ENCODE measurements at places on chromosomes 1 and 21.

DNA sequence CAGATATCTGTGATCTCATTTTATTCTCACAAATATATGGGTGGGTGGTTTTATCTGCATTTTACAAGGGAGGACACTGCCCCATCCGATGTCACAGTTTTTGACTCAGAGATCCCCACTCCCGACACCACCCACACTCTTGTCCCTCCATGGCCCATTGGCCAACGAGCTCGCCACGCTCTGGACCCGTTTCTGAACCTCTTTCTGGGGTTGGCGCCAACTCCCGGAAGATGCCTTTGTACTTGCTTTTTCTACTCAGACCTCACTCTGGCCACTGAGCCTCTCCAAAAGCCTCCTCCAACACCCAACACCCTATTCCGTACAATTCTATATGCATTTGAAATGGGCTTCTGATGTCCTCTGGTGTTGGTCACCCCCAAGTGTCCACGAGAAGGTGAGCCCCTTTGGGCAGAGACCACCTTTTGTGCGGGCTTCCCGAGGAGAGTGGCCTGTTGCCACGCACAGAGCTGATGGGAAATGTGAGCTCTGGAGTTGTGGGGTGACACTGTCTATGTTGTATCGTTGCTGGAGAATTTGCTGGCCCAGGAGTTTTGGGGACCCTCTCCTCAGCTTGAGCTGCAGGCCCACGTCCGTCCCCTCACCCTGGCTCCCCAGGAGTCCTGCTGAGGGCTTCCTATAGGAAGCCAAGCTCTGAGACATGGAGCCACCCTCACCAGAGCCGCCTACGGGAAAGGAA, 366.9 kb upstream of the VAMP3 start:
- no peaks in the 10 kb centered on the region for H3K4me1 ChIP-seq
- no peak overlapping the region for H3K27ac ChIP-seq
- H3K27me3 ChIP-seq = no peaks in the 10 kb centered on the region
- H3K4me3 ChIP-seq = no peak overlapping the region
- H3K36me3 ChIP-seq = no peaks in the 10 kb centered on the region

DNA sequence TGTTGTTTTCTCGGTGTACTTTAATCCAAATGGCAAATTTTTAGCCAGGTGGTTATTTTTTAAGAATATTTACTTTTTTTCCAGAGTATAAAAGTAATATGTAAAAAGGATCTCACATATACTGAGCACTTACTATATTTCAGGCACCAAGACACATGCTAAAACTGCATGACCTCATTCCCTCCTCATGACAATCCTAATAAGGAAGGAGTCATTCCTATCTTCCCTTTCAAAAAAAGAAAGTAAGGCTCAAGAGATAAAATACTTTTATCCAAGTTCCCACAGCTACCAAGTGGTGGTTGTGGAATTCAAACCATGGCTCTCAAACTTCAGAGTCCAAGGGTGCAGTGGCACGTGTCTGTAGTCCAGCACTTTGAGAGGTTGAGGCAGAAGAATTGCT, 19.4 kb downstream of the ATP2B4 start:
- H3K36me3 ChIP-seq = no peaks in the 10 kb centered on the region
- DNase-seq = no peak
- no peak overlapping the region for H3K27ac ChIP-seq

DNA sequence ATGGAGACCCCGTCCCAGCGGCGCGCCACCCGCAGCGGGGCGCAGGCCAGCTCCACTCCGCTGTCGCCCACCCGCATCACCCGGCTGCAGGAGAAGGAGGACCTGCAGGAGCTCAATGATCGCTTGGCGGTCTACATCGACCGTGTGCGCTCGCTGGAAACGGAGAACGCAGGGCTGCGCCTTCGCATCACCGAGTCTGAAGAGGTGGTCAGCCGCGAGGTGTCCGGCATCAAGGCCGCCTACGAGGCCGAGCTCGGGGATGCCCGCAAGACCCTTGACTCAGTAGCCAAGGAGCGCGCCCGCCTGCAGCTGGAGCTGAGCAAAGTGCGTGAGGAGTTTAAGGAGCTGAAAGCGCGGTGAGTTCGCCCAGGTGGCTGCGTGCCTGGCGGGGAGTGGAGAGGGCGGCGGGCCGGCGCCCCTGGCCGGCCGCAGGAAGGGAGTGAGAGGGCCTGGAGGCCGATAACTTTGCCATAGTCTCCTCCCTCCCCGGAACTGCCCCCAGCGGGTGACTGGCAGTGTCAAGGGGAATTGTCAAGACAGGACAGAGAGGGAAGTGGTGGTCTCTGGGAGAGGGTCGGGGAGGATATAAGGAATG, 505 bp downstream of the LMNA start:
- H3K4me1 ChIP-seq = peaks cover 64% of the 10 kb centered on the region
- DNase-seq = no peak
- H3K4me3 ChIP-seq = peak overlapping the region; percentile 77
- peaks cover 24% of the 10 kb centered on the region for H3K27me3 ChIP-seq
- H3K27ac ChIP-seq = peak overlapping the region; percentile 86
- H3K36me3 ChIP-seq = no peaks in the 10 kb centered on the region

DNA sequence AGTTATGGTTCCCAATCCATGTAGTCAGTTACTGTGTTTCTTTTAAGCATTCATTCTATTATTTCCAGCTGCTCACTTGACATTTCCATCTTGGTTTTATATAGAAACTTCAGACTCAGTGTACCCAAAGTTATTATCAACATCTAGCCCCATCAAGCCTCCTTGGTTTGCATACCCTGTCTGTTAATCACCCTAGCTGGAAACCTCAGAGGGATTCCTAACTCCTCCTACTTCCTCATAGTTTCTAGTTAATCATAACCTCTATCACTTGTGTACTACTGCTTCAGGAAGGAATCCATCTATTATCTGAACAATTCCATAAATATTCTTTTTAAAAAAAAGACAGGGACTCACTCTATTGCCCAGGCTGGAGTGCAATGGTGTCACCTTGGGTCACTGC, 293.3 kb downstream of the SDCCAG8 start:
- DNase-seq = no peak
- H3K27ac ChIP-seq = no peak overlapping the region
- H3K36me3 ChIP-seq = no peaks in the 10 kb centered on the region
- H3K27me3 ChIP-seq = no peaks in the 10 kb centered on the region
- H3K4me3 ChIP-seq = no peak overlapping the region
- H3K4me1 ChIP-seq = no peaks in the 10 kb centered on the region

DNA sequence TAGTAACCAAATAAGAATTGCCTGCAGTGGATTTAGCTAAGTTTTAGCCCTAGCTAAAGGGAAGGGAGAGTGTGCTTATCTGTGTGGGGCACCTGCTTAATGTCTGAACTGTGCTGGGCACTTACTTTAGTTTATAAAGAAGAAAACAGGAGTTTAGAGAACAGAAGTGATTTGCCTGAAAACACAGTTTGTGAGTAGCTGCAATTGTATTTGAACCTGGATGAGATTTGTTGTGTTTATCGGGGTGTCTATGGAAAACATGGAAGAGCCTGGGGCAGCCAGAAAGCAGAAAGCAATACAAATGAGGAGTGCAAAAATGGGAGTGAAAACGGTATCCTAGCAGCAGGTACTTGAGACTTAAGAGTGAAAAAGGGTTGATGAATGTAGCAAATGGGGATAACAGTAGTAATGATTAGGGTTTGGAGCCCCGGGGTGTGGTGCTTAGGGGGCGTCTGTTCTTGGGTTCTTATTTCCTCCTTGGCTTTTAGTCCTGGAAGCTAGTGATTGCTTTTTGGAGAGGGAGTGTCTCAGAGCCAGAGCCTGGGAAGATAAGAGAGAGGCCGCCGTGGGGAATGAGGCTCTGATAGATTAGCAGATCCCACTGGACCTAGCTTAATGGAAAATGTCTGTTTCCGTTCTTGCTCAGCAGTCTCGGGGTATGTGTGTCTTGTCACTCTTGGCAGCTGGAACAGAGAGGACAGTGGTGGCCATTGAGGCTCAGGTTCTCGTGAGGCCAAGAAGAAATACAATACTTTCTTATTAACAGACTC, 5.6 kb downstream of the PRCC start:
- no peak for DNase-seq
- H3K27ac ChIP-seq = peak overlapping the region; percentile 9
- no peaks in the 10 kb centered on the region for H3K27me3 ChIP-seq
- H3K4me3 ChIP-seq = no peak overlapping the region

- H3K4me1 ChIP-seq = no peaks in the 10 kb centered on the region
- H3K4me3 ChIP-seq = no peak overlapping the region
- peaks cover 8% of the 10 kb centered on the region for H3K27me3 ChIP-seq
- H3K27ac ChIP-seq = no peak overlapping the region
Observed at GRCh38 chr1:209513226-209513625, 70.3 kb upstream of the CAMK1G start.

- no peak overlapping the region for H3K4me3 ChIP-seq
- no peak overlapping the region for H3K27ac ChIP-seq
- no peaks in the 10 kb centered on the region for H3K27me3 ChIP-seq
- peaks cover 8% of the 10 kb centered on the region for H3K4me1 ChIP-seq
Observed at GRCh38 chr1:78676347-78676982, 26.8 kb downstream of the IFI44 start.

DNA sequence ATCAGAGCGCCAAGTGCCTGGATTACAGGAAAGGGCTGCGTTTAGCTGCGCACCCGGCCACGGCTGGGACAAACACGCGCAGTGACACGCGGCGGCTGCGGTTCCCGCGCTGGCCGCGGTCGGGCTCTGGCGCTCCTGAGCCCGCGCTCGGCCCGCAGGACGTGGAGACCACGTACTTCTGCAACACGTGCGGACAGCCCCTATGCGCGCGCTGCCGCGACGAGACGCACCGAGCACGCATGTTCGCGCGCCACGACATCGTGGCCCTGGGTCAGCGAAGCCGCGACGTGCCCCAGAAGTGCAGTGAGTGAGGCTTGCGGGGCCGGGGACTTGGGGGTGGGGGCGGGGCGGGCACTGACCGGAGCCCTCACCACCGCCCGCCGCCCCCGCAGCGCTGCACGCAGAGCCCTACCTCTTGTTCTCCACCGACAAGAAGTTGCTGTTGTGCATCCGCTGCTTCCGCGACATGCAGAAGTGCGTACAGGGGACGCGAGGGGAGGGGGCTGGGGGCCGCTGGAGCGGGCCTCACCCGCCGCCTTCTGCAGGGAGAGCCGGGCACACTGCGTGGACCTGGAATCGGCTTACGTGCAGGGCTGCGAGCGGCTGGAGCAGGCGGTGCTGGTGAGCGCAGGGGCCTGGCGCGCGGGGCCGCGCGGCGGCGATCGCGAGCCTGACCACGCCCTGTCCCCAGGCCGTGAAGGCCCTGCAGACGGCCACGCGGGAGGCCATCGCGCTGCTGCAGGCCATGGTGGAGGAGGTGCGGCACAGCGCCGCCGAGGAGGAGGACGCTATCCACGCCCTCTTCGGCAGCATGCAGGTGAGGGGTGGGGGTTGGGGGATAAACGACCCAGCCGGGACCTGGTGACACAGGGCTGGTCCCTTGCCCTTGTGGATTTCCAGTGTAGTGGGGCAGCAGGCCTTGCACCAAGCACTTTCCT, 3.1 kb downstream of the RNF207 start:
- no peak for DNase-seq
- peak overlapping the region; percentile 34 for H3K4me3 ChIP-seq
- no peak overlapping the region for H3K27ac ChIP-seq

GRCh38 chr1:25861316-25862286, 2.3 kb upstream of the AUNIP start:
- peak overlapping the region; percentile 67 for H3K4me3 ChIP-seq
- no peak for DNase-seq
- H3K36me3 ChIP-seq = peaks cover 9% of the 10 kb centered on the region
- H3K27ac ChIP-seq = no peak overlapping the region

- H3K4me3 ChIP-seq = no peak overlapping the region
- no peak for DNase-seq
- H3K27ac ChIP-seq = no peak overlapping the region
- peaks cover 28% of the 10 kb centered on the region for H3K4me1 ChIP-seq
- peaks cover 3% of the 10 kb centered on the region for H3K27me3 ChIP-seq
- H3K36me3 ChIP-seq = no peaks in the 10 kb centered on the region
Observed at GRCh38 chr1:246703581-246703980, 20.6 kb upstream of the SCCPDH start.

- DNase-seq = no peak
- no peak overlapping the region for H3K4me3 ChIP-seq
- no peaks in the 10 kb centered on the region for H3K4me1 ChIP-seq
- H3K27ac ChIP-seq = no peak overlapping the region
- no peaks in the 10 kb centered on the region for H3K27me3 ChIP-seq
Observed at GRCh38 chr1:152683846-152684245, 2.1 kb upstream of the LCE2B start.

DNA sequence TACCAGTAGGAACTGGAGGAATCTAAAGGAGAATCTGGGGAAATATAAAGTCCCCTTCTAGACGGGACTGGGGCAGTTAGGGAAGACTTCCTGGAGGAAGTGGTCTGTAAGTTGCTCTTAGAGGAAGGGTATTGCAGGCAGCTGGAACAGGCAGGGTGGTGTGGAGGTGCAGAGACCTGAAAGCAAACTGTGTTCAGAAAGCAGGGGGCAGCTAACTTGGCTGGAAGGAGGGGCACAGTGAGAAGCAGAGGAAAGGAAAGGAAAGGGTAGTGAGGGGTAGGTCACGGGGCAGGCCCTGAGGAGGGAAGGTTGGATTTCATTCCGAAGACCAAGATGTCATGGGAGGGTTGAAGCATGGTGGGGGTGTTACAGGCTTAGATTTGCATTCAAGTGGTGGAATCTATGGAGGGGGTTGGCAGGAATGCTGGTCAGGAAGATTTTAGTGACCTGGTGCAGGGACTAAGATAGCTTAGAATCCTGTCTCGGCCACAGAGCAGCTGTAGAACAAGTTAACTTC, 240.7 kb downstream of the FOXD2 start:
- peak; percentile 22 for DNase-seq
- no peak overlapping the region for H3K4me3 ChIP-seq
- no peaks in the 10 kb centered on the region for H3K36me3 ChIP-seq
- H3K4me1 ChIP-seq = no peaks in the 10 kb centered on the region

GRCh38 chr1:237838904-237839534, 51.7 kb downstream of the ZP4 start:
- no peaks in the 10 kb centered on the region for H3K36me3 ChIP-seq
- DNase-seq = no peak
- H3K27me3 ChIP-seq = no peaks in the 10 kb centered on the region
- no peaks in the 10 kb centered on the region for H3K4me1 ChIP-seq
- no peak overlapping the region for H3K4me3 ChIP-seq

DNA sequence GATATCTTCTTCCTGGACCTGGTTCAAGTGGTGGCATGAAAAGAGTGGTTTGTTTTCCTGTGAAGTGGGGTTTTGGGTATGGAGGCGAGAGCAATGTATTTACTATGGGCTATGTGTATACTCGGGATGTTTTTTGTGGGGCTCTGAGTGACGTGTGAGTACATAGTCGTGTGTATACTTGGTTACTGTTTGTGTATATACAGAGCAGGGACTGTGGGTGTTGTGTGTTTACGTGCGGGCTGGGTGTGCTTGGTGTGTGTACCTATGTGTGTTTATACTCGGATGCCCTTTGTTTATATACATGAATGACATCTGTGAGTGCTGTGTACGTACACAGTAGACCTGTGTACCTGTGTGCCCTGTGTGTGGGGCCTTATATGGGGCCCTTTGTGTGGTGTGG, 50.0 kb downstream of the YARS1 start:
- H3K27me3 ChIP-seq = no peaks in the 10 kb centered on the region
- H3K4me1 ChIP-seq = no peaks in the 10 kb centered on the region
- no peak overlapping the region for H3K4me3 ChIP-seq
- no peaks in the 10 kb centered on the region for H3K36me3 ChIP-seq
- H3K27ac ChIP-seq = no peak overlapping the region
